Esophagus muscularis mucosa (tissue), 4 donors: ENCODE measurements at places on chromosomes 3 and 15.

- no peaks in the 10 kb centered on the region for H3K27me3 ChIP-seq
- no peaks in the 10 kb centered on the region for H3K36me3 ChIP-seq
- DNase-seq, result no peak
- no peak overlapping the region for H3K4me3 ChIP-seq
- H3K4me1 ChIP-seq, result no peaks in the 10 kb centered on the region
Observed at GRCh38 chr3:102038477-102039142, 189.3 kb downstream of the NFKBIZ start.

DNA sequence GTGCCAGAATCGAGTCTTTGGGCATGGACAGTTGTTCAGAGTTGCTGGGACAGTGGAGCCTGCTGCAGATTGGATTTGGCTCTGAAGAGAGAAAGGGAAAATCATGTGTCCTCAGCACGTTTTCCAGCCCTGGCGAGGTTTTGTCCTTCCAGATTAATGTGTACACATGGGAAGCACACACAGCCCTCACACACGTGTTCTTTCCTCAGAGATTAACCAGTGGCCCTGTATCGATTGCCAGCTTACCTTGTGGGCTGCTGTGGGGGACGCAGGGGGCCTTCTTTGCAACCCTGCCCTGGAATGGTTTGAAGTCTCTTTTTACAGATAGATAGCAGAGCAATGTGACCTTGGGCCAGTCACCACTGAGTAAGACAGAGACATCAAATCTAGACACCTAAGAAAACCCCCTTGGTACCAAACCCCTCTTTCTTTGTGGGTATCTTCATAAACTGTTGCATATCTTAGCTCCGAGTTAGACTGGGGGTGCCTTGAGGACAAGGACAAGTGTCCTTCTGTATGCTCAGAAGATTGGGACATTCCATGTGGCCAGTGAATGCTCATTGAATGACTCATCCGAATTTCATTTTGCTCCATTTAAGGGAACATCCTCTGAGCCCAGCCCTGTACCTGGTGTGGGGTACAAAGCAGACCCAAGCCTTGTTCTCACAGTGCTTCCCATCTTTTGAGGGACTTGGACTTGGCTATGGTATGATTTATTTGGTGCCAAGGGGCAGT, 48.0 kb downstream of the SMAD6 start:
- H3K4me3 ChIP-seq, result no peak overlapping the region
- H3K27ac ChIP-seq, result no peak overlapping the region
- no peak for DNase-seq
- peaks cover 3% of the 10 kb centered on the region for H3K36me3 ChIP-seq
- peaks cover 82% of the 10 kb centered on the region for H3K4me1 ChIP-seq

- peaks cover 80% of the 10 kb centered on the region for H3K4me1 ChIP-seq
- DNase-seq, result no peak
- peak overlapping the region; percentile 92 for H3K27ac ChIP-seq
- no peaks in the 10 kb centered on the region for H3K36me3 ChIP-seq
- H3K27me3 ChIP-seq, result peaks cover 5% of the 10 kb centered on the region
Observed at GRCh38 chr15:73686781-73687256, 2.6 kb downstream of the CD276 start.

GRCh38 chr3:39372833-39373232, 10.3 kb upstream of the SLC25A38 start:
- H3K4me1 ChIP-seq, result no peaks in the 10 kb centered on the region
- no peak overlapping the region for H3K4me3 ChIP-seq
- DNase-seq, result no peak
- no peak overlapping the region for H3K27ac ChIP-seq

DNA sequence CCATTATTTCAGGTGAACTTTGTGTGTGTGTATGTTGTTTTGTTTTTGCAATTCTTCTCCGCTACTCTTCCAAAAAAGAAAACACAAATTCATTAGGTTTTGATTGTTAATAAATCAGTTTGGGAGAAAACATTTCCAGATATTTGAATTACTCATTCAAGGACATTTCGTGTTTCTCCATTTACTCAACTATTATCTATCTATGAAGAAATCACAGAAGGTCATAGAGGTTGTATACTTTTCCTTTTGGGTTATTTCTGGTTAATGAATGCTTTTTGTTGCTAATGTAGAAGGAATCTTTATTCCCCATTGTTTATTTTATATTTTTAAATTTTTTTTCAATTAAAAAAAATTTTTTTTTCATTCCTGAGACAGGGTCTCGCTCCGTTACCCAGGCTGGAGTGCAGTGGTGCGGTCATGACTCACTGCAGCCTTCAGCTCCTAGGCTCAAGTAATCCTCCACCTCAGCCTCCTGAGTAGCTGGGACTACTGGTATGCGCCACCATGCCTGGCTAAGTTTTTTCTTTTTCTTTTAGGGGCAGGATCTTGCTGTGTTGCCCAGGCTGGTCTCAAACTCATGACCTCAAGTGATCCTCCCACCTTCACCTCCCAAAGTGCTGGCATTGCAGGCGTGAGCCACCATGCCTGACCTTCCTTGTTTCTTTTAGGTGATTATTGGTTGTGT, 28.4 kb downstream of the IGF1R start:
- peaks cover 57% of the 10 kb centered on the region for H3K4me1 ChIP-seq
- DNase-seq, result no peak

DNA sequence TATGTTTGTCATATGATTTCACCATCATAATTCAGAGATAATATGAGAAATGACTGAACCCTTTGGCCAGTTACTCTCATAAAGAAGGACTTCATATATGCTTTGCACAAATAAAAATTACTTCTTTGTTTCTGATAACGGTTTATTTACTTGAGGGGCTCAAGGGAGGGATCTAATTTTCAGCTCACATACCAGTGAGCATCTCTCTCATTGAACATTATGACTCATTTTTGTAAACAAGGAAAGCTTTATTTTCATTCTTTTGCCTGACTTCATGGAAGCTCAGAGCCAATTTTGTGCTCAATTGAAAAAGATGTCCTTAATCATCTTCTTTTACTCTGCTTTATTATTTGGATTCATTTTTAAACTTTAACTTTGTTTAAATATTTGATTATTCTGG, 5.8 kb downstream of the NLGN1 start:
- no peaks in the 10 kb centered on the region for H3K36me3 ChIP-seq
- no peak overlapping the region for H3K4me3 ChIP-seq
- no peaks in the 10 kb centered on the region for H3K4me1 ChIP-seq
- H3K27ac ChIP-seq, result no peak overlapping the region
- no peak for DNase-seq

GRCh38 chr3:89851974-89852621, 744.7 kb downstream of the EPHA3 start:
- no peak for DNase-seq
- no peaks in the 10 kb centered on the region for H3K27me3 ChIP-seq

DNA sequence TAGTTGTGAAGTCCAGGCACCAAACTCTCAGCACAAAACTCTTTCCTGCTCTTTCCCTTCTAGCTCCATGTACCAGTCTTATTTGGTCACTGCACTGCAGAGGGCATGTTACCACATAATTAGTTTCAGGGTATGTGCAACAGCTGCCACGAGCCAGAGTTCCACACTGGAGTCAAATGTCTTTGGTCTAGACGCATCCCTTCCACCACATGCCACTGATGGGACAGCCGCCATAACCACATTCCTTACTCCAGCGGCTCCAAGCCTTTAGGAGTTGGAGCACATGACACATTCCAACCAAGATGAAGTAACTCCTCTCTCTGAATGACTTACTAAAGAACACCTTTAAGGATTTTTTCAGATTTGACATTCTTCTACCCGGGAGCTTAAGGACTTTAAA, 153.4 kb downstream of the ERC2 start:
- H3K27ac ChIP-seq, result no peak overlapping the region
- no peaks in the 10 kb centered on the region for H3K27me3 ChIP-seq
- H3K4me1 ChIP-seq, result no peaks in the 10 kb centered on the region
- H3K36me3 ChIP-seq, result no peaks in the 10 kb centered on the region
- DNase-seq, result no peak

DNA sequence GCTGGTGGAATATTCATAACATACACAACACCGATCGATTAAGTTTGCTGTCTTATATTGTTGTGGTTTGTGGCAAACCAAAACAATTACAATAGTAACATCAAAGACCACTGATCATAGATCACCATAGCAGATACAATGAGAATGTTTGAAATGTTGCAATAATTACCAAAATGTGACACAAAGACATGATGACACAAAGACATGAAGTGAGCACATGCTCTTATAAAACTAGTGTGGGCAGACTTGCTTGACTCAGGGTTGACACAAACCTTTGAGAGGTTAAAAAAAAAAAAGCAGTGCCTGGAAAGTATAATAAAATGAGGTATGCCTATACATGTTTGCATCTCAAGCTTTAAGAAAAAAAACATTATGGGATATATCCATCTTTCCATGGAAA, 130.3 kb downstream of the NR1I2 start:
- no peaks in the 10 kb centered on the region for H3K27me3 ChIP-seq
- no peak for DNase-seq
- H3K4me3 ChIP-seq, result no peak overlapping the region
- H3K4me1 ChIP-seq, result peaks cover 11% of the 10 kb centered on the region

DNA sequence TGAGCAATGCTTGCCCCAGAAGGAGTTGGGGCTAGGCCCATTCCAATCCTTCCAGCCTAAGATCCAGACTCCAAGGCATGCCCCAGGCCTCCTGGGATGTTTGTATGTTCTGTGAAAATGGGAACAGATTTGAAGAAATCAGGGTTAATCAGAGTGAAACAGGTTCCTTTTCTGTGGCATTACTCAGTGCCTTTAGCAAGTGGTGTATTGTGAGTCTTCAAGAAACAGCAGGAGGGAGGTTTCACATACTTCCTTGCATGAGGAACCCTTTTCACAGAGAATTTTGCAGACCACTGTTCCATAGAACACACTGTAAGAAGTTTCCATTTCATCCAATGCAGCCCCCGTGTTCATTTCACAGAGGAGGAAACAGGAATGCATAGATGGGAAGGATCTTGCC, 8.4 kb upstream of the CDC25A start:
- no peaks in the 10 kb centered on the region for H3K27me3 ChIP-seq
- DNase-seq, result no peak
- no peaks in the 10 kb centered on the region for H3K4me1 ChIP-seq

DNA sequence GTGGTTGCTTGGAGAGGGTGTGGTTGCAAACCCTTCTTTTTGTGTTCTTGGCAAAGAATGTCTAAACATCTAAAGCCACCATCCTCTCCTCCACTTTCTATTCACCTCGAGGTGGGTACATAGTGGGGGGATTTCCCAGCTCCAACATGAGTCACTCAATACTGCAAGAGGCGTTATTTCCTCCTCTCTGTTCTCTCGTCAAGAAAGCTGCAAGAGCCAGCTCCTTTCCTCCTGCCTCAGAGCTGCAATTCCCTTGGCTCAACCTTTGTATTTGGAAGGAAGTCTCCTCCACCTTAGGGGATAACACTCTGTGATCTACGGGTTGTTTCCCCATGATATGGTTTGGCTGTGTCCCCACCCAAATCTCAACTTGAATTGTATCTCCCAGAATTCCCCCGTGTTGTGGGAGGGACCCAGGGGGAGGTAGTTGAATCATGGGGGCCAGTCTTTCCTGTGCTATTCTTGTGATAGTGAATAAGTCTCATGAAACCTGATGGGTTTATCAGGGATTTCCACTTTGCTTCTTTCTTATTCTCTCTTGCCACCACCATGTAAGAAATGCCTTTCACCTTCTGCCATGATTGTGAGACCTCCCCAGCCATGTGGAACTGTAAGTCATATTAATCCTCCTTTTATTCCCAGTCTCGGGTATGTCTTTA, 138.4 kb downstream of the PLCL2 start:
- no peak for DNase-seq
- H3K36me3 ChIP-seq, result no peaks in the 10 kb centered on the region

- H3K27me3 ChIP-seq, result no peaks in the 10 kb centered on the region
- peak; percentile 75 for DNase-seq
- H3K4me1 ChIP-seq, result peaks cover 34% of the 10 kb centered on the region
- no peak overlapping the region for H3K4me3 ChIP-seq
- no peaks in the 10 kb centered on the region for H3K36me3 ChIP-seq
Observed at GRCh38 chr3:187011915-187012314, 81.6 kb downstream of the ST6GAL1 start.

- DNase-seq, result no peak
- peaks cover 45% of the 10 kb centered on the region for H3K4me1 ChIP-seq
- no peaks in the 10 kb centered on the region for H3K27me3 ChIP-seq
- H3K27ac ChIP-seq, result peak overlapping the region; percentile 73
- peak overlapping the region; percentile 78 for H3K4me3 ChIP-seq
Observed at GRCh38 chr3:9986230-9986725, 363 bp downstream of the EMC3 start.

DNA sequence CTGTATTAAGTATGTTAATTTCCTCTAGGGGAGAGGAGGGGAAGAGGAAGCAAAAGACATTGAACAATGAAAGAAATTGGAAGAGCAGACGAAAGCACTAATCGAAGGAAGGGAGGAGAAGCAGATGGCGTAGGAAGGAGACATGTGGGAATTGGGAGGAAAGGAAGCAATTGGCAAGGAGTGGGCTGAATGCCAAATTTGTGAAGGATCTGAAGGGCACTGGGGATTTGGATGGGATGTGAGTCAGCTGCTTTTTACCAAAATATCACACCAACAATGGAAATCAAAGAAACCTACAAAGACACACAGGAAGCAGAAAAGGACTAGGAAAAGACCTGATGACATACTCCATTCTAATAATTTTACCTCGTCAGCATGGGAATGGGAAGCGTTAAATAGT, 1029.8 kb downstream of the ROBO1 start:
- H3K27ac ChIP-seq, result no peak overlapping the region
- no peak overlapping the region for H3K4me3 ChIP-seq
- no peak for DNase-seq
- H3K36me3 ChIP-seq, result no peaks in the 10 kb centered on the region
- no peaks in the 10 kb centered on the region for H3K27me3 ChIP-seq

DNA sequence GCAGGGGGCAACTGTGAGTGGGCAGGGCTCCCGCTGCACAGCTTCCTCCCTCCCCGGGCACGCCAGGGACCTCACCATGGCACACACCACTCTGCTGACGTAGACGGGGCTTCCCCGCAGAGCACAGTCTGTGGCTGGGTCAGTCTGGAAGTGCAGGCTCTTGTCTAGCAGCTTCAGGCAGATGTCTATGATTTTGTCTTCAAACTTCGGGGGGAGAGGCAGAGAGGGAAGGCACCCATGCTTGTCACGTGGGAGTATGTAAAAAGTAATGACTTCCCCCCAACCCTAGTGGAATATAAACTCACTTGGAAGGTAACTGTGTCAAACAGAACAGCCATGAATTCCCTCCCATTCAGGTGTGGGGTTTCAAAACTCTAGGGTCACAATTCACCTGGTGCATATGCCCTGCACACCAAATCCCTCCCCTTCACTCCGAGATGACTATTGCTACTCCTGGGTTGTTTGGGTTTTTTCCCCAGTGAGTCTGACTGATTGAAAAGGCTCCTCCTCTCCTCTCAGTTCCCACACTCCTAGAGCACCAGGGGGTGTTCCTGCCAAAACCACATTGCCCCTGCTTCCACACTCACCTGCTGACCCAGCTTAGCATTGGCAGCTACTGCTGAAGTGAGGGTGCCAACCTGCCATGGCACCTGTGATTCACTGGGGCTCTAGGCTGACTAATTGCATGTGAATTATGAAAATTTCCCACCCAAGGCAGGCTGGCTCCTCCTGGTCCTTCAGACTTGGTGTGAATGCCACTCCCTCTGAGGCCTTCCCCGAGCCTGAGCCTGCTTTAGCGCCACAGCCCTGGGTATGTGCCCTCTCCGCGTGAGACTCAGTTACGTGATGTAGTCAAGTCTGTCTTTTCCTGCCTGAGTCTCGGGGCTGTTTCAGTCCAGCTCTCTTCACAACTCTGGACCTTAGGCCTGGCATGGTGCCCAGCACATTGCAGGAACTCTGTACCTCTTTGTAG, 13.0 kb downstream of the TGM5 start:
- H3K27me3 ChIP-seq, result no peaks in the 10 kb centered on the region
- no peak overlapping the region for H3K27ac ChIP-seq
- no peak for DNase-seq
- H3K36me3 ChIP-seq, result no peaks in the 10 kb centered on the region
- H3K4me3 ChIP-seq, result no peak overlapping the region
- H3K4me1 ChIP-seq, result no peaks in the 10 kb centered on the region
